HS-27A (cell line): ENCODE measurements at places on chromosomes 5 and 9.

GRCh38 chr5:133341296-133341695 lies 271.0 kb downstream of the FSTL4 start:
- DNase-seq: no peak

DNA sequence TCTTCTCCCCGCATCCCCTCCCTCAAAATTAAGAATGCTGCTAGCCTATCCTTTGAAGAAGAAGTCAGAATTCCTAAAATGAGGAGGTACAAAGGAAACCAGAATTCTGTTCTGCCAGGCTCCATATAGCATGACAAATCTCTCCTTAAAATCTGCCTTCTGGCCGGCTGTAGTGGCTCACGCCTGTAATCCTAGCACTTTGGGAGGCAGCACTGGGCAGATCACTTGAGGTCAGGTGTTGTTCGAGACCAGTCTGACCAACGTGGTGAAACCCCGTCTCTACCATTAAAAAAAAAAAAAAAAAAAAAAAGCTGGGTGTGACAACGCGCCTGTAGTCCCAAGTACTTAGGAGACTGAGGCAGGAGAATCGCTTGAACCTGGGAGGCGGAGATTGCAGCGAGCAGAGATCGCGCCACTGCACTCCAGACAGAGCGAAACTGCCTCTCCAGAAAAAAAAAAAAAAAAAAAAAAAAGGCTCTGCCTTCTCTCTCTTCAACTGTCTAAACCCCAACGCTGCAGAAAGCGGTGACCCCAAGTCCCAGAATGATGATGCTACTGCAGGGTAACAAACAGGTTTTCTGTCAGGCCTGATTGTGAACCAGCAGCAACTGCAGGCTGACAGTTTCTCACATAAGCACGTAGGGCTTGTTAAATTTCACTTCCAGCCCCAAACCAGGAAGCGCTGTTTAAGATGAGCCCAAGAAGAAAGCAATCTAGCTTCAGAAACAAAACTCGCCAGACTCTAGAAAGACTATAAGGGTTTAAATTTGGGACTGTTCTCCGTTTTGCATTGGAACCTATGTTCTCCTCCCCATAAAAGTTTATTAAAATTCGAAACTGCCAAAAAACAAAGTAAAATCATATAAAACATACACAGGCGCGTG lies 963 bp upstream of the CAST start:
- DNase-seq: no peak

GRCh38 chr5:83482961-83483360 lies 11.4 kb downstream of the VCAN start:
- no peak for DNase-seq

- no peak for DNase-seq
Measured at GRCh38 chr5:5276430-5276829, 136.3 kb downstream of the ADAMTS16 start.

DNA sequence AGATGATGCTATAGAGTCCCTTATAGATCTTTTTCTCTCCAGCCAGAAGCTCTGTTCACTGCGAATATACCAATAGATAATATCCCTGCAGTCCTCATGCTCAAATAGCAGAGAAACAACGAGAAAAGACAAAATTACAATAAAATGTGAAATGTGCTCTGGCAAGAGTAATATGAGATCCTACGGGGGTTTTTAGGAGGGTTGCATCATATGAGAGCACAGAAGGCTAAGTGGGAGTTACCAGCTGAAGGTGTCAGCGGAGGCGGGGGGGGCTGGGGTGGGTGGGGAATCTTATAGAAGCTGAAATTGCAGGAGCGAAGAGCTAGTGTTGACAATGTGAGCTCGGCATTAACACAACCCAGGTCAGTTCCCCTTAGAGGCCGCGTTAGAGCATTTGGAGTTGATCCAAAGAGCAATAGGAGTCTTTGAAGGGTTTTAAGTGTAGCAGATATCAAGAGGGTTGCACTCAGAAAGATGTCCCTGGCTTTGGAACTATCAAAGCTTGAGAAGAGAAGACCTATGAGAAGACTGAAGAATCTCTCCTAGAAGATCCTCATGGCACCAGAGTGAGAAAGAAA lies 109.7 kb downstream of the BASP1 start:
- DNase-seq: no peak

DNA sequence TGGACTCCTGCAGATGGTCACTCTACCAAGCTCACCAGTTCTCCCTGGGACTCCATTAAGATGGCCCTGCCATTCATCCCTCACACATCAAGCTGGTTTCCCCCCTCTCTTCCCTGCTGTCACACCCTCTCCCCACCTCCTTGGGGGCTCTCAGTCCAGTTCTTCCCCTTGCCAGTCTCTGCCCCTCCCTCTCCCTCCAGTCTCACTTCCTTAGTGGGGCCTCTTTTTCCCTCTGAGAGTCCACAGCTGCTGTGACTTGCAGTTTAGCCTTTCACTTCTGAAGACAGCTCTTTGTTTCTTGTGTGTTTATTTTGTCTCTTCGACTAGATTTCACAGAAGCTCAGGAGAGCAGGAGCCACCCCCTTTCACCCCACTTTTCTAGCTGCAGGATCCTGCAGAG lies 10.5 kb downstream of the DOCK2 start:
- DNase-seq: no peak

- no peak for DNase-seq
Measured at GRCh38 chr9:135608999-135609317, 30.4 kb downstream of the GLT6D1 start.

DNA sequence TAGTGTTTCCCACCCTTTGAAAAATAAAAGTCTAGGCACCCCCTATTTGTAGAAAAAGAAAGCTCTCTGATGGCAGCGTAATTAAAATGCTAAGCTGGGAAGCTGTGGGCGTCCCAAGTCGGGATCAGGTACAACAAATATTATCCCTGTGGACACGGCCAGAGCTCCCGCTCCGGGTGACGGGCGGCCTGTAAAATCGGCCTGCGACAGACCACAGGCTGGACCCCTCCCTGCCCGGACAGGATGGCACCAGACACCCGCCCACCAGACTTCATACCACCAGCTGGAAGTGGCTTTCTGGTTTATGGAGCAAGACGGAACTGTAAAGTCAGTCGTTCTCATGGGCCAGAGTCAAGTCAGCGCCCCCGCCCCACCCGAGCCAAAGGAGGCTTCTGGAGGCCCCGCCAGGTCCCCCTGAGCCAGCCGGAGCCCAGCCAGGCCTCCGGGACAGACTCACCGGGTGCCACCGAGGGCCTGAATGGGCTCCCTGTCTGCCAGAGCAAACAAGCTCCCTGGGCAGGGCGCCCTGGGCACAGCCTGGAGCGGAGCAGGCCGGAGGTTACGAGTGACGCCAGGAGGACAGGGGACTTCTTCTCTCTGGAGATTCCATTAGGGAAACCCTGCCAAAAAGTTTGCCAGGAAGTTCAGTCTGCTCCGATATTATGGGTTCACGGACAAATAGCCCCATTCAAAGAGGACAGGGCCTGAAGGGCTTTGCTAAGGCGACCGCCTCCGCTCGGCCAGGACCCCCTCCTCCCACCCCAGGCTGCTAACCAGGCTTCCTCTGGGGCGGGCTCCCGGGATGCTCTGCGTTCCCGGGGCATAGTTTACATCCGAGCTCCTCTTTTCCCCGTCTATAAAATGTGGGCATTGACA lies 173.7 kb downstream of the ERCC6L2 start:
- no peak for DNase-seq

GRCh38 chr9:114787781-114788498 lies 17.9 kb downstream of the TNFSF15 start:
- DNase-seq: no peak

DNA sequence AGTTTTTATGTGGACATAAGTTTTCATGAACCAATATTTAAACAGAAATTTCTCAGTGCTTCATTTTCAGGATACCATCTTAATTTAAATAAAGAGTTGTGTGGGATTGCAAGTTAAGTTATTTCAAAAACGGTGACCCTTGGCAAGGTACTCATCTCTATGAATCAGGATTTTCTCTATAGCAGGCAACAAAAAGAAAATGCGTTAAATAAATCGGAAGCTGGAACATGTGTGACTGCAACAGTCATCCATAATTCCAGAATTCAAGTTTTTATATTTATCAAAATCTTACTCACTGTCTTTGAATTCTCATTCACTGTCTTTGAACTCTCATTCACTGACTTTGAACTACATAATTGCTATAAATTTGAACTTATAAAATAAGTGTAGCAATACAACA lies 5.8 kb upstream of the RECK start:
- no peak for DNase-seq

- no peak for DNase-seq
Measured at GRCh38 chr5:58261605-58262004, 198.3 kb downstream of the PLK2 start.

GRCh38 chr9:134541097-134541747 lies 100.4 kb upstream of the COL5A1 start:
- no peak for DNase-seq

DNA sequence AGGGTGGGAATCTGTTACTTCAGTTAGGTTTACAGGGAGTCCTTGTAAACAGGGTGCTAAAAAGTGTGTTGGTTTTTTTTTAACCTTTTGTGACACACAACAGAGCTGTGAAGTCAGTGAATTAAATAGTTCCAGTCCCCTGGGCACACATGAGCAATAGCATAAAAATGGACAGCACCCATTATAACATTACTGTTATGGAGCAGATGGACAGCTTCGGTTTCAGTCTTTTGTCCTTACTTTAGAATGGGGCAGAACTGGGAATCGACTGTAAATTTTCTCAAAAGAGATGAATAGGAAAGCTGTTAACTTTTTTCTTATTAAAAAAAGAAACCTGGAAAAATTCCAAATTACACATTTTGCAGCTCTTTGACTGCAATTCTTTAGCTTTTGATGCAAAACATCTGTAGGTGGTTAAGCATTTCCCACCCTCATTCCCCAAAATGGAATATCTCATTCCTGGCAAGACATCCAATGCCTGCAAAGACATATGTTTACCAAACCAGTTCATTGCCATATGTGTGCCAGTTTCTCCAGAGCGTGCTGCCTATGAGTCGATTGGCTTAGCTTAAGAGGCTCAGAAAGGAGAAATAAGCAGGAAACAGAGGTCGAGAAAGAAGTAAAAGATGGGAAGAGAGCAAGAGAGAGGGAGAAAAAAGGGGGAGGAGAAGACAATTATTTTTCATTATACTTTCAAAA lies 212.3 kb upstream of the TMEM161B start:
- no peak for DNase-seq

DNA sequence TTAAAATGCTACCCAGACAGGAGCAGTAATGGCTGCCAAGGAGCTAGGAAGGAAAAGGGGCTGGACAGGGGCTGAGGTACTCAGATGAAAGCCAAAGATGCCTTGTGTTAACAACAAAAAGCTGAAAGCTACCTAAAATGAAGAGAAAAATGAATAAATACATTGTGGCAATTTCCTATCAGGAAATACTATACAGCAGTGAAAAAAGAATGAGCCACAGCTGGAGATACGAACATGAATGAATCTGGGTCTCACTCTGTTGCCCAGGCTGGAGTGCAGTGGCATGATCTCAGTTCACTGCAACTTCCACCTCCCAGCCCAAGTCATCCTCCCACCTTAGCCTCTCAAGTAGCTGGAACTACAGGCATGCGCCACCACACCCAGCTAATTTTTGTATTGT lies 6.3 kb downstream of the TNIP1 start:
- DNase-seq: no peak

DNA sequence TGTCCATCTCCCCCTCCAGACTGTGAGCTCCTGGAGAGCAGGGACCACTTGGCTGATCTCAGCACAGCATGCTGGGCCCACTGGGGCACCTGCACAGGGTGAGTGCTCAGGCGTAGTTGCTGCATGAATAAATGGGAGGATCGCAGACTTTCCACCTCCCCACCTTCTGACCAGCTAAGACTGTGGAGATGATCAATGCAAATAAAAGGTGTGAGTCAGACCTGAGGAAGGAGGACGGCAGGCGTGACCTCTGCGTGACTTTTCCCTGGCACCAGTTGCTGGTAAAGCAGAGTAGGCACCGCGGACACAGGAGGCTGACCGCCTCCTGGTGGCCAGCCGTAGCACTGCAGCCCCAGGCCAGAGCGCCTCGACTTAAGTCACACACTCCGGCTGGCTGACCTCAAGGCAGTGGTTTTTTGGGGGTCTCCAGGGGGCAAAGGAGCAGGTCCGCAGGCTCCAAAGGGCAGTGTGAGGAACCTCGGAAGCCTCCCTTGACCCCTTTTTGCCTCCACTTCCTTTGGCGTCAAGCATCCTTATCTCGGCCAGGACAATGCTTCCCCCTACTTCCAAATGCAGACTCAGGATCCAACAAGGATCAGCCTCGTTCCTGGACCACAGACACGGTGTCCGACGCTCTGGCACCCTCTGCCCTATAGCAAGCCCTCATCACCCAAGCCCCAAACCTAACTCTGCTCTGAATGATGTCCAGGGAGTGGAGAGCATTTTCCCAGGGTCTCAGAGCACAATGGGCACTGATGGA lies 12.7 kb upstream of the TDRD7 start:
- no peak for DNase-seq

- peak; percentile 34 for DNase-seq
Measured at GRCh38 chr9:80649001-80649420, 1040.3 kb downstream of the TLE1 start.

DNA sequence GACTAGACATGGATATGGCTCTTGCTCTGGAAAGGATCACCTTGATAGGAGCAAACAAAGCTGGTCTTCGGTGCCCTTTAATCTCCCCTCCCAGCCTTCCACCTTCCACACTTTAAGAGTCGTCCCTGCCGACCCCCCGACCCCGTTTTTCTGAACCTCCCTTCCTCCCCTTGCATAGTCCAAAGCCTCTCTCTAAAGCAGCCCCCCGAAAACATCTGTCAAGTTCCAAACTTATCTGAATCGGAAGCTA lies 423 bp upstream of the NUP214 start:
- no peak for DNase-seq

- DNase-seq: peak; percentile 31
Measured at GRCh38 chr5:140041492-140042392, 1.4 kb downstream of the NRG2 start.

- peak; percentile 45 for DNase-seq
Measured at GRCh38 chr9:108813951-108814601, 41.7 kb downstream of the ACTL7B start.

DNA sequence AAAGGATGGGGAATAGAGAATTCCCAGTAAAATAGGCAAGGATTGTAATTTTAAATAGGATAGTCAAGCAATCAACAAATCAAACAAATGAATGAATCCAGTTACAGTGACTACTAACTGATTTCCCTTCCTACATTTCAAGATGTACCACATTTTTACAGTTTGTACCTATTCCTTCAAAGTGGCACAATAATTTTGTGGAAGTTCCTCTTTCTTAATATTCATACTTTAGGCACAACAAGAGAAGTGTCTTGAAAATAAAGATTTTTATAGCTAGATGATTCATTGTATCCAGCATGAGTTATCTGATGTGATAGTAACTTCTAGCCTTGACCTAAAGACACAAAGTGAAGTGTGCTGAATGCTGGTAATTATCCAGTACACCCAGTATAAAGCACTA lies 122.2 kb upstream of the ACOT12 start:
- DNase-seq: no peak

DNA sequence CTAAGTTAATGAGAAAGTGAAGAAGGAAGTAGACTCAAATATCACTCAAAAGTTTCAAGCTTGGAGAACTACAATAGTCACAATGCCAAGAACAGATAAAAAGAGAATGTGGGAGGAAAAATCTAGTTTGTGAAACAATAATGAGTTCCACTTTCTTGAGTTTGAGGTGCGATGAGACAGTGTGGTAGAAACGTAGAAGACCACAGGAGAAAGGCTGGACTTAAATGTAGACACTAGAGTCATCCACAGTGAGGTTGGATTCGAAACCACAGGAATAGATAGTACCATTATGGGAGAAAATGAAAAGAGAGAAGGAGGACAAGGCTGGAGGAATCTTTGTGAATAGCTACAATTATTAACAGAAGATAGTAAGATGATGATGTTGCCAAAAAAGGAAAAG lies 141.1 kb upstream of the LRRTM2 start:
- DNase-seq: no peak
